ENCODE measurements at places on chromosomes 13 and 19.
A peak's percentile ranks its signal among the peaks of the same experiment; 100 is the strongest.

GRCh38 chr13:66513728-66514127 lies 716.4 kb downstream of the PCDH9 start:
- no peak for DNase-seq

DNA sequence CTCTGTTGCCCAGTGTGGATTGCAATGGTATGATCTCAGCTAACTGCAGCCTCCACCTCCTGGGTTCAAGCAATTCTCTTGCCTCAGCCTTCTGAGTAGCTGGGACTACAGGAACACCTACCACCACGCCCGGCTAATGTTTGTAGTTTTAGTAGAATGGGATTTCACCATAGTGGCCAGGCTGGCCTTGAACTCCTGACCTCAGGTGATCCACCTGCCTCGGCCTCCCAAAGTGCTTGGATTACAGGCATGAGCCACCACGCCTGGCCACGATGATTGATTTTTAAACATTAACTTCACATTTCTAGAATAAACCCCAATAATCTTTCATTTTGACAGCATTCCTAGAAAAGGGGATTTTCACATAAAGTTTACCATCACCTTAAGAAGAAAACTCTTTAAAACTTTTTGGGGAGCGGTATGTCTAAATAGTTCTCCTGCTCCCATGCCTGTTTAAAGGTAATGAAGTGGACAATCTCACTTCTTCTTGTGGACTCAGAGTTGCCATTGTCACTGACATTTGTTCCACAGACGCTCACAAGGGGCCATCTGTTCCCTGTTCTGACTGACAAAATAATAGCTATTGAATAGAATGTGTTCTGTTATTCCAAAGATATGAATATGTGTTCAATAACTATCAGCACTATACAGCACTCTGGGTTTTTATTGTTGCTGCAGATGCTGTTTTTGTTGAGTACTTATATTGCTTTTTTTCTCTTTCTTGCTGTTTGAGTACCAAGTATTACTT lies 66.1 kb upstream of the C1QTNF9B start:
- no peak for DNase-seq

- no peak for DNase-seq
These were observed 2.3 kb upstream of the PROZ start for GRCh38 chr13:113155982-113156655.

DNA sequence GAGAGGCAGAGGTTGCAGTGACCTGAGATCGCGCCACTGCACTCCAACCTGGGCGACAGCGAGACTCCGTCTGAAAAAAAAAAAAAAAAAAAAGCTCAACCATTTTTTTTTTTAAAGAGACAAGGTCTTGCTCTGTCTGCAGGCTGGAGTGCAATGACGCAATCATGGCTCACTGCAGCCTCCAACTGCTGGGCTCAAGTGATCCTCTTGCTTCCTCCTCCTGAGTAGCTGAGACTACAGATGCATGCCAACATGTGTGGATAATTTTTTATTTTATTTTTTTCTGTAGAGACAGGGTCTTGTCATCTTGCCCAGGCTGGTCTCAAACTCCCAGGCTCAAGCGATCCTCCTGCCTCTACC lies 10.3 kb downstream of the EHD2 start:
- no peak for DNase-seq

DNA sequence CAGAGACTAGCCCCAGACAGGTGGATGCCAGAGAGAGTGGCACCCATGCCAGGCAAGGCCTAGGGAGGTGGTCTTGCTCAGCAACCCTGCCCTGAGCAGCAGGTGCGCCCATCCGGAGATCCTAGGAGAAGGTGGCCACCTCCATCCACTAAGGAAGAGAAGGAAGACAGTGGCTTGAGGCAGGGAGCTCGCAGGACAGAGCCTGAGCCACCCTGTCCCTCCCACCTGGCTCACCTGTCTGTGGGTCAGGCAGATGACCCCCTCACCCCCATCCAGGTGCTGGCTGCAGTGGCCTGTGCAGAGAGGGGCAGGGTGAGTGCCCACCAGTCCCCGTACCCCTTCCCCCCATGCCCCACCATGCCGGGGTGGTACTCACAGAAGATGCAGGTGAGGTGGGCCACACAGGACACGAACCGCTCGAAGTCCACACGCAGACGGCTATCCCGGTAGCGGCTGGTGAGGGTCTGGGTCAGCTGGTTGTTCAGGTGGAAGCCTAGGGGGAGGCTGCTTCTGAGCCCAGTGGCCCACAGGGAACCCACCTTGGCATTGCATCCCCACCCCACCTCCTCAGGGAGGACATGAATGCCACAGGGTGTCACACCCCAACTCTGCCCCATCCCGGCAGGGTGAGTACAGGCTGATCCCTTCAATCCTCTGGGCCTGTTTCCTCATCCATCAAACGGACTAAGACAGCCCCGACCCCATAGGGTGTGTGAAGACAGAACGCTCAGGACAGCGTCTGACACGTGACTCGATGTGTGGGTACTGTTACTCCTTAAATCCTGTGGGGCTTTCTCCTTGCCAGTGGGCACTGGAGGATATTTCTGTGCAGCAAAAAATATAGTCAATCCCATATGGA lies 13.3 kb downstream of the CAPN12 start:
- DNase-seq: no peak

- no peak for DNase-seq
These were observed 46.0 kb downstream of the SAE1 start for GRCh38 chr19:47176627-47177090.

DNA sequence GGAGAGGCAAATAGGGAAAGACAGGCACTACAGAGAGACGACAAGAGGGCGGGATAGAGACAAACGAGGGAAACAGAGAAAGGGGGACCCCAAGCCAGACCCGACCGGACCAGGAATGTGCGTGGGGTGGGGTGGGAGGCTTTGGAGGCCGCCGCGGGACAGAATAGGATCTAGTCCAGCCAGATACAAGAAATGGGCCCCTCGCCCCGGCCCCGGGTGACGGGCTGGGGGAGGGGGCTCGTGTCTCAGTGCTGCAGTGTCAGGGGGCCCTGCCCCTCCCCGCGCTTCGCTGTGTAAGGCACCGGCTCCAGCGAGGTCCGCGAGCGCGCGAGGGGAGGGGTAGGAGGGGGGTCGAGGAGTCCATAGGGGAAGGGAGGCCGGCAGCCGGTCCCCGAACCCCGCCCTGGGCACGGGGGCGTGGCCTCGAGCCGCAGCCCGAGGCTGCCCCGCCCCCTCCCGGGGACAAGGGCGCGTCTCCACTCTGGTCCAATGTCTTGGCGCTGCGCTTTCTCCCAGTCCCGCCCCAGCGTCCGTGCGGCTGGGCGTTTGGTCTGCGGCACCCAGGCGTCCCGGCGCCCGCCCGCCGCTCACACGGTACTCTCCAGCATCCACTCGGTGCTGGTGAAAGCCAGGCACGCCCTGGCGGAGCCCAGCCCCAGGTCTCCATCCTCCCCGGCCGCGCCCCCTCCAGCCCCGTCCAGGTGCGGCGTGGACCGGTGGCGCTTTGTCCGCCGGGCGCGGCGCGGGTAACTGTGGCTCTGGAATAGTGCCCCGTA lies 11.0 kb downstream of the IFNL1 start:
- no peak for DNase-seq

DNA sequence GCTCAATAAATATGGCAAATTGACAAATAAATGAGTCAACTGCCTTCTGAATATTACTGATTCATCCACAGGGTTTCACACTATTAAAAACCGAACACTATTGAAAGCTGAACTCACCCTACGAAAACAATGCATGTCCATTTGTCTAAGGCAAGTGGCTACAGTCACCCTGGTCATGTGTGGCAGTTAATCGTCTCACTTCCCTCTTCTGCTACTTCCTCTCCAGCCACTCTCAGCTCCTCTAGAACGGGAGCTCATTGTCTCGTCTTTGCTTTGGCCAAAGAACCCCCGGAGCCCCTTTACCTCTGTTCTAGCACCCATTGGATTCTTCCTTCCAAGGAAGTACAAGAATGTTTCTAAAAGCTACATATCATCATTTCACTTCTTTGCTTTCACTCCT lies 74.4 kb upstream of the ZNF599 start:
- DNase-seq: no peak

- no peak for DNase-seq
These were observed 18.8 kb downstream of the KL start for GRCh38 chr13:33034882-33035520.

GRCh38 chr19:41144403-41144802 lies 30.2 kb downstream of the CYP2F1 start:
- no peak for DNase-seq

DNA sequence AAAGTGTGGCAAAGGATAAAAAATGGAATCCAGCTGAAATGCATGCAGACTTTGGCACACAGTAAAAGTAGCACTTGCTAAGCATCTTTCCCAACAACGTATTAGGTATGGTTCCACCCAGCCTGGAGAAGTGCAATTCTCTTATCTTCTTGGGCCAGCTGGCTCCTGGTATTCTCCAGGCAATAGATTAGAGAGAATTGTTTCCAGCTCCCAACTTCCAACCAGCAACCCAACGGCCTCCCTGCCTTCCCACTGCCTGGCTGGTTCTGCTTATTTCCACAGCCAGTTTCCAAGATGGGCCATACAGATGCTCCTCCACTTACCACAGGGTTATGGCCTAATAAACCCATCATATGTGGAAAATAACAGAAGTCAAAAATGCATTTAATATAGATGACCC lies 133.4 kb downstream of the OXGR1 start:
- no peak for DNase-seq

- no peak for DNase-seq
These were observed at the start of gene ACP4 for GRCh38 chr19:50790396-50790795. TSS of gene ACP4 (plus strand) at chr19:50790415. CDS start at chr19:50790415, 0 bp downstream.

DNA sequence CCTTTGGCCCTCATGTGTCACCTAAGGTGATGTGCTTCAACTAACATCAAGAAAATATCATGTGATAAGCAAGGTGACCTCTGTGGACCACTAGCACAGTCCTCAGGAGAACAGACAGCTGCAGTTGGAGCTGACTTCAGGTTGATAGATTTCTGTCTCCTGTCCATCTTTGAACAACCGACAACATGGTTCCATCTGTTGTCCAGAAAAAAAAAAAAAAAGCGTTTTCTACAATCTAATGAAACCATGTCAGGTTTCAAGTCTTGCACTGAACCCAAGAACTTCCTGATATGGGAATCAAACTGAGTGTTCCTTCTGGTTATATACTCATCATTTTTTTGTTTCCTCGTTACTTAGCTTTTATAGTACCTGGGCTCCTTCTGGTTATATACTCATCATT lies 75.7 kb downstream of the LHFPL6 start:
- peak; percentile 28 for DNase-seq

DNA sequence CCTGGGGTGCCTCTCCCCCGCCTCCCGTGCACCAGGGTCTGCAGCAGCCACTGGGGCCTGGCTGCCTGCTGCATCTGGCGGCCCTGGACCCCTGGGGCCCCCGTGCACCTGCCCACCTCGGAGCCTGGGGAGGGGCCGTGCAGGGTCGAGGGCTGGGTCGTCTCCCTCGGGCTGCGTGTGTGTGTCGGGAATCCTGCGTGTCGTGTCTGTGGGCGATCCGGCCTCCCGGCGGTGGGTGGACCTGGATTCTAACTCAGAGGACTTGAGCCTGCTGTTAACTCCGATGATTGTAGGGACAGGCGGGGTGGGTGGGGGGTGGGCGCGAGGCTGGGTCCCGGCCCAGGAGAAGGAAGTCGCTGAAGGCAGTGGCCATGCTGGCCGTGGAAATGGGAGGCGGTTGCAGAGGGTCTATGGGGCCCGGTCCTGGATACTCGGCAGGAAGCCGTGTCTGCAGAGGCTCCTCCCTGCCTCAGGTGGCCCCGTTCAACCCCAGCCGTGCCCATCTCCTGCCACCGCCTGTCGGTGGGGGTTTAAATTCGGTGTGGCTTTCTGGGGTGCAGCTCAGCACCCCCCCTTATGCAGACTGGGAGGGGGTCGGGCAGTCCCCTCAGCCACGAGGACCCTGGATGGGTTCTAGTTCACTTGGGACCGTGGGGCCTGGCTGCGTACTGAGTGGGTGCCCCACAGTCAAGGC lies 9.4 kb upstream of the WDR18 start:
- DNase-seq: no peak

DNA sequence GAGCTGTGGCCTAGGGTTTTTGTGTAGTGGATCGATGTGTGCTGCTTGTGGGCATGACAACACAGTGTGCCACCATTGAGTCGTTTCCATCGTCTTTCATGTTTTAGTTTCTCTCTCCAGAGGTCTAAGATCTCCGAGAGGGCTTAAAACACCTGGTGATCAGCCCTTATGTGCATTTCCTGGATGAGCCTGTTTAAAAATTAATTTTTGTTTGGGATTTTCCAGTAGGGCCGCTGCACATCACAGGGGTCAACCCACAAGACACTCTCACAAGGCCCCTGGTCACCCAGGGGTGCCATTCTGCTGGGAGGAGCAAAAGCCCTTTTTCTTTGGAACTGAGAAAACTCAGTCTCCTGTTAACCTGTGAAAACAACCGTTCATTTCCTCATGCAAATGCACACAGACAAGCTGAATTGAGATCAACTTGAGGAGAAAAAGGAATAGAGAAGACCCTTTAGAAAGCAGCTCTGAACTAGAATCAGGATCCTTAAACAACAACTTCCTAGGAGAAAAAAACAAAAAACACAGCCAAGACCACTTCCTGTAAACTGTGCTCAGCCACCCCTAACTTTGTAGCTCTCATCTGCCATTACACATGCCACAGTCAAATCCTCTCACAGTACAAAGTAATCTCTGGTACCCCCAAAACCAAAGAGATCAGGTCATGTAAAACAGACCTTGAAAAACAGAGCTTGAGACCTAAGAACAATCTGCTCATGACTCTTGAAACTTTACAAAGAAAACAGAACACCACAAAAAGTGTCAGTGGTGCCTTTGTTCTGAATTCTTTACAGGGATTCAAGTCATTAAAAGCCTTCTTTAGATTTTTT lies 8.3 kb upstream of the MTRF1 start:
- no peak for DNase-seq

DNA sequence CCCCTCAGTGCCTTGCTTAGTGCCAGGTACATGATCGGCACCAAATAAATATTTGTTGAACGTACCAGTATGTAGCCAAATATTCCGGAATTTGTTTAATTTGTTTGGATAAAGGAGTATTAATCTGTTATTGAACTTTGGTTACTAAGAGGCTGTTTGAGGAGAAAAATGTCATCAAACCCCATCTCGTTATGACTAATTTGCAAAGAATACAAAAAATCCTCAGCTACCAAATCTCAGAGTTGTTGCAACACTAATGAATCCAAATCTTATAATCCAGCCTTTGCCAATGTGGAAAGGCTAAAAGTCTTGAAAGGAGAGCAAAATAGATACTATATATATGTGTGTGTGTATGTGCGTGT lies 79.5 kb downstream of the KLF5 start:
- no peak for DNase-seq

DNA sequence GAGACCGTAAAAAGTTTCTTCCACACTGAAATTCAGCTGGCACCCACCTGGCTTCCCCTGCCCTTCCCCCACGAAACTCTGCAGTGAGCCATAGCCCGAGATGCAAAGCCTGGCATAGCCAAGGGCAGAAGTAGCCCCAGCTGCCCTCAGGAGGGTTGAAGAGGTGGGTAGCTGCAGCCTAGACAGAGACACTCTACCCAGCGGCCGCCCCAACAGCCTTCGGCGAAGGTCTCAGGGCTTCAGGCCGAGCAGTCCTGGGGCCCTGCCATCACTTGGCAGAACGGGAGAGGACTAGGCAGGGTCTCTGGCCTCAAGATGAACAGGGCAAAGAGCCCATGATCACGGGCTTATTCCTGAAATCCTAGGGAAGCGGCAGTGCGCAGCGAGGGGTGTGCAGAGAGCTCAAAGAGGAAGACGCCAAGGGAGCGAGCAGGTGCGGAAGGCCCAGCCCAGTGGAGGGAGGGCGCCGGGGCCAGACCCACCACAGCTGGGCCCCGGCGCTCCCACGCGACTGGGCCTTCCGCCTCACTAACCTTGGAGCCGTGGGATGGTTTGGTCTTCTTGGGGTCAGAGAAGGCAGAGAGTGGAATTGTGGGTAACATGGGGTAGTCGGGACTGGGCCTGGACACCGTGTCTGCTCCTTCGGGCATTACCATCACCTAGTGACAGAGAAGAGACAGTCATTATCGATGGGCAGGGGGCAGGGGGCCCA lies 53.2 kb downstream of the MLLT1 start:
- no peak for DNase-seq

Measured in cerebellar nuclear complex (tissue), 1 donor.